ENCODE measurements at places on chromosomes 11 and 22. TPM values are rescaled to one million over a fixed set of nuclear protein-coding genes. Genes with fewer than 3 reads are reported as not detected.

Gene ENTHD1
- polyA plus RNA-seq = not detected

Gene CBL
- 8.9 TPM for polyA plus RNA-seq

Gene ANO3
- polyA plus RNA-seq = not detected

Gene GUCY1A2
- 0.65 TPM for polyA plus RNA-seq

Gene TAF6L
- polyA plus RNA-seq = 56.3 TPM

Gene TMEM45B
- 0.37 TPM for polyA plus RNA-seq

Data from cardiac muscle cell (in vitro differentiated cells and primary cell).